Stimulated activated CD8-positive, alpha-beta memory T cell treated with anti-CD3 and anti-CD28 coated beads, Interleukin-4, amount 100 ng/mL, for 24 hours (primary cell): ENCODE measurements at places on chromosomes 6 and 20.

DNA sequence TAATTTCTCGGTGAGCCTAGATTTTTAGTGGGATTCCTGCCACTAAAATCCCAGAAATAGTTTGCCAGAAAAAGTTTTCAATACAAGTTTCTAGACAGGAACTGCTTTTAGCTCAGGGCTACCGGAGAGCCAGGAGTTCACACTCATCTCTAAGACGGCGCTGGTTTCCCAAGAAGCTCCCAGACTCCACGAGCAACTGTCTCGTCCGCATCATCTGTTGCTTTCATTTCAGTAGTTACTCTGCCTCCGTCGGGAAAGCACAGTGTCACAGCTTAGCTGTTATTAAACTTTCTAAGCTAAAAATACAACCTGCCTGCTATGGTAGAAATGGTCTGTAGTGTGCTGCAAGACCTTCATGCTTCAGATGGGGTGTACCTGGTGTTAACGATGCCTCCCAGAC, 197.3 kb upstream of the SNX9 start:
- DNase-seq, result no peak

- DNase-seq, result no peak
Observed at GRCh38 chr6:90169374-90169773, 127.3 kb downstream of the BACH2 start.

DNA sequence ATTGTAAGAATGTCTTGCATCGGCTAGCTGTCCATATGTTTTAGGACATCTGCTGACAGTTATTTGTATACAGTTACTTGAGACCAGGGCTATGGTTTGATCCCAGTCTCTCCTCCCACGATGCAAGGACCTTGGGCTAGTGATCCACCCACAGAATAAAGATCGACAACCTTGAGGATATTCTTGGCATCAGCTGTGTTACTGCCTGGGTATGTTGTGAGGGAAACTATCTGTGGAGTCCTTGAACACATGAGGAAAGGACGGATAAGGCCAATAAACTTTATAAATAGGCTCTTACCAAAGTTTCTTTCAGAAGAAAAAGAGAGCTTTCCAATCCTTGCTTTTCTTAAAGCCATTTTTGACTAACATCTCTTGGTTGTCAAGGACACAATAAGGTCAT, 70.8 kb upstream of the HEY2 start:
- DNase-seq, result no peak

- no peak for DNase-seq
Observed at GRCh38 chr6:121759370-121759769, 323.9 kb downstream of the GJA1 start.

DNA sequence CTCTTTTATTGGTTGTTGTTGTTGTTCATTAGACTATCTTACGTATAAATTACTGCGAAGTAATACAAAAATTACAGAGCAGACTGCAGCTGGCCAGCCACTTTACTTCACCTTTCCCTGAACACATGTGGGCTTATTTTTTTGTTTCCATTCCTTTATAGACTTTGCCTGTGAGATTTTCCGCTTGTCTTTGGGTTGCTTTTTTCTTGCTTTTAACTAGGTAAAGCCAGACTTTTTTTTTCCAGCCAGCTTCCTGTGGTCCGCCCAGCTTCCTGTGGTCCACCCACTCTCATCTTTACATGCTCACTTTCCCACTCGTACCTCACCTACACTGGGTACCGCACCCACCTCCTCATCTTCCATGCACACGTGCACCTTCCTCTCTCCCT, 79.0 kb downstream of the IPCEF1 start:
- DNase-seq, result no peak

DNA sequence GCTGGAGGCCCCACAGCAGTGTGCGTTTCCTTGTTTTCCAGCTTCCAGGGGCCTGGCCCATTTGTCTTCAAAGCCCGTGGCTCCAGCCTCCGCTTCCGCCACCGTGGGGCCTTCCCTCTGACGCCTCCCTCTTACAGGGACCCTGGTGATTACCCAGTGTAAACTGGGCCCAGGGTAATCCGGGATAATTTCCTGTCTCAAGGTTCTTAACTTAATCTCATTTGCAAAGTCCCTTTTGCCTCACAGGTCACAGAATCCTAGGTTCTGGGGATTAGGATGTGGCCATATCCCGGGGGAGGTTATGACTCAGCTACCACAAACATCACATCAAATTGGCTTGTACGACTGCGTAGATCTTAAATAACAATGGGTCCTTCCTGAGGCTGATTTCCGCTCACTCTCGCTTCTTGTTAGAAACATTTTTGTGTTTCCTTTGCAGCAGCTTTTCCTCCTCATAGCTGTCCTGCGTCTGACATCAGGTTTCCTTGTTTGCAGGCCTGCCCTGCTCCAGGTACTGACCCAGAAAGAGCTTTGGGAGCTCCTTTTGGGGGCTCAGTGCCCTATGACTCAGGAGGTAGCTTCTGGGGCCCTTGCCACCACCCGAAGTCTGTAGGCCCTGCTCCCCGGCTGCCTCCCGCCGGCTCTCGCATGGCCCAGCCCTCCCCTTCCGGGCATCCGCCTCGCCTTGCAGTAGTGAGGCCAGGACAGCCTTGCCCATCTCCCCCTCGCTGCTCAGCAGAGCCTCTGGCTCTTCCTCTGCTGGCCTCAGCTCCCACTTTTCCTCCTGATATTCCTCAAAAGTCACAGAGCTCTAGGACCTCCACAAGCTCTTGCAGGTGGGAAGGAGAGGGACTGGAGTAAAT, 100.5 kb downstream of the ERMARD start:
- no peak for DNase-seq

- no peak for DNase-seq
Observed at GRCh38 chr20:33859751-33860150, 48.6 kb downstream of the CHMP4B start.

DNA sequence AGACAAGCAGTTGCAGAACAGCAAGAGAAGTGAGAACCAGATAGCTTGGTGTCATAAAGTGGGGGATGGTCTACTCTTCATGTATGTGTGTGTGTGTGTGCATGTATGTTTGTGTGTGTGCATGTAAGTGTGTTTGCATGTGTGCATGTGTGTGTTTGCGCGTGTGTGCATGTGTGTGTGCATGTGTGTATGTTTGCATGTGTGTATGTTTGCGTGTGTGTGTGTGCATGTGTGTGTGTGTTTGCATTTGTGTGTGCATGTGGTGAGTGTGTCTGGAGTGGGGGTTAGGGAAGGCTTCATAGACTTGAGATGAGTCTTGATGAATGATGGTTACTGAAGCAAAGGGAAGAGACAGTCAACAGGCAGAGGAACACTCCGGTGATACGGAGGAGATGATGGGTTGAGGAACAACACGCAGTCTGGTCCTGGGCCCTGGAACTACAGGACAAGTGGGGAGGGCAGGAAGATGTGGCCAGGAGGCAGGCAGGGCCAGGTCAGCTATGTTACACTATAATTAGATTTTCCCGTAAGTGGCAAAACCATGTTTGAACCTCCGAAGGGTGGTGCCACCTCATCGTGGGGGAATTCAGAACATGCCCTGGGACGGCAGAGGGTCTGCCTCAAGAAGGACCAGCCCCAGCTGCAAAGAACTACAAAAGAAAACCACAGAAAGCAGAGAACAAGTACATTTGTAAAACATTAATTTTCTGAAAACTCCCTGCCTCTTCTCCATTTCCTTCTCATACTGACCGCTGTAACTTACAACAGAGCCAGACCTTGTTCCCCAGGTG, 38.7 kb upstream of the PDE10A start:
- no peak for DNase-seq

DNA sequence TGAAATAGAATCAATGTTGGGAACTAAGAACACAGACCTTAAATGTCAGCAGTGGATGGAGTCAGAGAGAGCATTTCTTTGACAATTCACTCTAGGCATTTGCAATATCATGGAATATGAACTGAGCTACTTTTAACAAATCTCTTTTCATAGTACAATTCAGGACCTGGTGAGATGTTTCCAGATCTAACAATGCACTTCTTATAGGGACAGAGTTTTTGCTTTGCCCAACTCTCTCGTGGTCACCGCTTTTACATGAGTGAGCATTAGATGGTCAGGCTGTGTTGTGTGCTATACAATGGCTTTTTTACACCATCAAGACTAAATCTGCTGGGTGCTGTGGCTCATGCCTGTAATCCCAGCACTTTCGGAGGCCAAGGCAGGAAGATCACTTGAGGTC, 233.6 kb downstream of the ATXN1 start:
- no peak for DNase-seq

GRCh38 chr6:130000526-130001421, 17.6 kb upstream of the L3MBTL3 start:
- DNase-seq, result no peak

- no peak for DNase-seq
Observed at GRCh38 chr6:53896196-53896595, 101.4 kb downstream of the LRRC1 start.

- no peak for DNase-seq
Observed at GRCh38 chr20:17969884-17970409, 1.1 kb downstream of the MGME1 start.

GRCh38 chr6:46016063-46016608, 476 bp upstream of the CLIC5 start:
- DNase-seq, result no peak

DNA sequence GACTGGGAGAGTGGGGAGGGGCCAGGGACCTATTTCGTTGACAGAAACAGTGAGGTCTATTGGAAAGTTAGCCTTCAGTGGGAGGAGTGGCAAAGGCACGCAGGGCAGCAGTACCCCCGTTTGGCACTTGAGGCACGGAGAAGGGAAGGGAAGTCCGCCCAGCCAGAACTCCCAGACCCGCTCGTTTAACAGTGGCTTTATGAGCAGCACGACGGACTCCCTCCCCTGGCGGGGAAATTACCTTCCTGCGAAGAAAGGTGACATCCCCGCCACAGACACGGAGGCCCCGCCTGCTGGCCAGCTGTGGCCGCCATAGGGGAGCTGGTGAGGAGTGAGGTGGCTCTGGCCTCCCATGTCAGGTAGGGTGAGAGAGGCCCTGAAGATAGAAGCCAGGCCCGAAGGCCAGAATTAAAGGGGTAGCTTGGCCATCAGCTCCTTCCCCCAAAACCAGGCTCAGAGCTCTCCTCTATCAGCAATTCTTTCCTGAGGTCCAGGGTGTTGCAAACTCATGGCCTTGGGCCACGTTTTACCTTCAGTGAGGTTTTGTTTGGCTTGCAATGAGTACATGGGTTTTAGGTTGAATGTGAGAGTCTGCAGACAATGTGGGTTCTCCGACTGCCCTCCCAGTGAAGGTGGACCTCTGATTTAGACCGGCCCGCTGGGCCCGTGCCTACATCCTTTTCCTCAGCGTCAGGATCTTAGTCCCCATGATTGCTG, 123.7 kb downstream of the MRPL14 start:
- DNase-seq, result no peak

GRCh38 chr6:144447472-144447871, 162.3 kb downstream of the UTRN start:
- no peak for DNase-seq

DNA sequence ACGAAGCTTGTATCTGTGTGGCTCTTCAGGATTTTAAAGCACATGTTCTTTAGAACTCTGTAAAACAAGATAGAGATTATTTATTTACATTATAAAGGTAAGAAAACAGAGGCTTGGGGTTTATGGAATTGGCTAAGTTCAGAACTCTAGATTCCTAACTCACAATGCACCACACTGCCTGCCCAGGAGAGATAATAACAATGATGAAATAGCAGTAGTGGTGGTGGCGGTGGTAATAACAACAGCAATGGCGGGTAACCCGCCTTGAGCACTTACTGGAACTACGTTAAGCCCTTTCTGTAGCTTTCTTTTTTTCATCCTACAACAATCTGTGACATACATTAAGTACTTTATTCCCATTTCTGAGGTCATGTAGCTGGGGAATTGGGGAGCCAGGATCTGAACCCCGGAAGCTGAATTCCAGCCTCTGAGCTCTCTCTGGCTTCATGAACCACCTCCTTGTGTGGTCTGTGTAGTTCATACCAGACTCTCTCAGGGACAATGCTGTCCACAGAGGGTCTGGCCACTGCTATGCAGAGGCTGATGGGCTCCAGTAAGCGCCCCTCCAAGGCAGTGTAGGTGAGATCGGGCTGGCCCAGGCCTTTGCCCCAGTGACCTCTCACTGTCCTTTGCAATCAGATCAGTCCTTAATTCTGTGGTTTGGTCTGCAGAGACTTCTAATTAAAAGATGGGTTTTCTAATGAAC, 260.9 kb downstream of the SLC24A3 start:
- no peak for DNase-seq

- no peak for DNase-seq
Observed at GRCh38 chr6:140858381-140858971, 1274.2 kb upstream of the GJE1 start.

DNA sequence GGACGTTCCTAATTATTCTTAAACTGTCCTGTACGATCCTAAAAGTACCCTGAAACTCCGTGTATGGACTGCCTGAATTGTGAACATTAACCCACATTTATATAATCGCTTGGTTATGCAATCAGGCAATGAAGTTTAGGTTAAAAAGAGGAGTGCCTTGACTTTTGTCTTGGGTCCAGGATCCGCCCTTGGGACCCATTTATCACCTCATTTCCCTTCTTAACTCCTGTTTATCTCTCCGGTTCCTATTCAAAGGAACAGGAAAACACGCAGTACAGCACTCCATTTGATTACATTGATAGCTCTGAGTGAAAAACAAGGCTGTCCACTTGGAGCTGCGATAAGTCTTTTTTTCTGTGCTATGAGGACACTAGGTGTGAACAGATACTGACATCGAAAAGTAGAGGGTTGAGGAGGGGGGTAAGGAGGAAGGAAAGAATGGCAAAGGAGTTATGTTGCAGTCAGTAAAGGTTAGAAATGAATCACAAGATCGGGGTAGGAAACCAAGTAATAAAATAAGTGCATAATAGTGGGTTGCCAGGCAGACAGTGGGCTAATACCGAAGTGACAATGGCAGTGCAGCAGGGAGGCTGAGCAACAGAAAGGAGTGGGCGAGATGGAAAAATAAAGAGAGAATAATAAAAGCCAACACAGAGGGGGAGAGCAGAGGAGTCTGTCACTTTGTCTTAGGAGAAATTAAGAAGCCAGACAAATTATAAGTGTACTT, 15.9 kb upstream of the PCK1 start:
- no peak for DNase-seq

DNA sequence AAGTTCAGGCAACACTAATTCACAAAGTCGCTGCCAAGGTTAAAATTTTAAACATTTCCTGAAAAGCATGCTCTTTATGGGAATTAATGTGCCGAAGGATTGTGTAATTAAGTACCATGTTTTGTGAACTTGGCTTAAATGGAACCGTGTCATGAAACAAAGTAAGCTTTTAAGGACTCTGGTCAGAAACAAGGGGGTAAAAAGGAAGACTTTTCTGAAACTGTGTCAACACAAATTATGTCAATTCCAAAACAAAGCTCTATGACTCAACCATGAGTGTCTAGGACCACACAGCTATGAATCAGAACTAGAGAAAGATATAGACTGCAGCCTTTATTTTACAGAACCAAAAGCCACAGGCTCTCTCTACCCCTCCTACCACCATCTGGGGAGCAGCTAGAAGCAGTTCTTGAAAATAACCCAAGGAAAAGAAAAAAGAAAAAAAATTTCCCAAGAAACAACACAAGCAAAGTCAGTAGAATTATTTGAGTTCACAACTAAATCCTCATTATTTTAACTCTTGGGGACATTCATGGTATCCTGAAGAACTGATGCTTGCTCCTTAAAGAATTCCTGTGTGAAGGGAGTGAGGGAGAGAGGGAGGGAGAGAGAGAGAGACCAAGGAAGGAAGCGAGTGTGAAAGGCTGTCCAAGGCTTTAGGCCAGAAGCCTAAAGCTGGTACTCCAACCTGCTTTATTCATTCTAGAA, 81.9 kb downstream of the ZMYND8 start:
- no peak for DNase-seq
